ENCODE measurements at places on chromosomes 3 and 15. TPM values are rescaled to one million over a fixed set of nuclear protein-coding genes. Genes with fewer than 3 reads are reported as not detected.

FBXL22 gene
- total RNA-seq = 0.22 TPM

MYO5C gene
- total RNA-seq = 1.2 TPM

DGKG gene
- 7.0 TPM for total RNA-seq

TPRA1 gene
- 30.1 TPM for total RNA-seq

SPESP1 gene
- total RNA-seq = 5.4 TPM

GALNT15 gene
- 26.9 TPM for total RNA-seq

CCR3 gene
- 0.13 TPM for total RNA-seq

ADCY5 gene
- total RNA-seq = 1.4 TPM

FEZF2 gene
- total RNA-seq = not detected

CLDN16 gene
- total RNA-seq = not detected

GASK1A gene
- 0.78 TPM for total RNA-seq

SMC4 gene
- total RNA-seq = 93.5 TPM

TMCO5A gene
- not detected for total RNA-seq

CTDSPL gene
- 36.1 TPM for total RNA-seq

CFAP44 gene
- total RNA-seq = 5.9 TPM

OXTR gene
- total RNA-seq = 0.76 TPM

KBTBD13 gene
- total RNA-seq = not detected

FETUB gene
- total RNA-seq = not detected

COL7A1 gene
- 3.9 TPM for total RNA-seq

ECE2 gene
- total RNA-seq = not detected

GRAMD2A gene
- 1.0 TPM for total RNA-seq

GPR27 gene
- total RNA-seq = 0.65 TPM

C2CD4A gene
- total RNA-seq = 0.26 TPM

REC114 gene
- total RNA-seq = not detected

ZNF660 gene
- total RNA-seq = 3.2 TPM

ZBTB47 gene
- total RNA-seq = 33.2 TPM

MYZAP gene
- total RNA-seq = 0.65 TPM

EPHA6 gene
- total RNA-seq = not detected

CACNA2D3 gene
- total RNA-seq = 17.7 TPM

SNX4 gene
- 30.2 TPM for total RNA-seq

SPRED1 gene
- 36.3 TPM for total RNA-seq

AMT gene
- total RNA-seq = 0.78 TPM

FGF12 gene
- total RNA-seq = not detected

LIPH gene
- under 0.01 TPM for total RNA-seq

ARF4 gene
- total RNA-seq = 278 TPM

SLC28A2 gene
- total RNA-seq = not detected

GPR160 gene
- 0.26 TPM for total RNA-seq

KBTBD12 gene
- total RNA-seq = under 0.01 TPM

ATR gene
- total RNA-seq = 35.0 TPM

STAC gene
- total RNA-seq = 0.13 TPM

RBP2 gene
- not detected for total RNA-seq

CACNA2D2 gene
- not detected for total RNA-seq

AMOTL2 gene
- total RNA-seq = 259 TPM

RAD51 gene
- total RNA-seq = 4.8 TPM

BCHE gene
- total RNA-seq = not detected

TMC3 gene
- total RNA-seq = not detected

SSUH2 gene
- total RNA-seq = not detected

GPR15 gene
- not detected for total RNA-seq

ARPP19 gene
- 115 TPM for total RNA-seq

LRRIQ4 gene
- total RNA-seq = under 0.01 TPM

PODXL2 gene
- total RNA-seq = 1.1 TPM

C2CD4B gene
- not detected for total RNA-seq

PLA1A gene
- total RNA-seq = 0.32 TPM

ZWILCH gene
- total RNA-seq = 16.2 TPM

PLD1 gene
- 54.0 TPM for total RNA-seq

TGM4 gene
- not detected for total RNA-seq

NMNAT3 gene
- total RNA-seq = 1.7 TPM
